Right ventricle myocardium superior (tissue), 1 donor: ENCODE measurements at places on chromosomes 7 and 10. TPM values are rescaled to one million over a fixed set of nuclear protein-coding genes. Genes with fewer than 3 reads are reported as not detected.
A peak's percentile ranks its signal among the peaks of the same experiment; 100 is the strongest.

GRCh38 chr10:98815039-98815885 is 368.5 kb upstream of the HPS1 start:
- no peak for DNase-seq

DNA sequence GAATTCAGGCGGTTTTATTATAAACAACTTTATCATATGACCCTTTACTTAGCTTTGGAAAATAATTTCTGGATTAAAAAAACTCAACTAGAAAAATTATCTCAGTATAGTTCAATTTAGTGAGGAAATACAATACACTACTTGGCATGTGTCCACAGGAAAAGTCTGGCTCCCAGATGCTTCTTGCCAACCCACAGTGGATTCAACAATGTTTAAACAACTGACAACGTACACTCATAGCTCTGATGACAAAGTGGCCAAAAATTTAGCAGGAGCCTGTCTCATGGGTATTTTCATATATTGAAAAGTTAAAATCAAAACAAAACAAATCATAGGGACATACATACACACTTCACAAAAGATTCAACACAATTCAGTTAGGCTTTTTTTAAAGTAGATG is 158.8 kb downstream of the SKAP2 start:
- DNase-seq: no peak

DNA sequence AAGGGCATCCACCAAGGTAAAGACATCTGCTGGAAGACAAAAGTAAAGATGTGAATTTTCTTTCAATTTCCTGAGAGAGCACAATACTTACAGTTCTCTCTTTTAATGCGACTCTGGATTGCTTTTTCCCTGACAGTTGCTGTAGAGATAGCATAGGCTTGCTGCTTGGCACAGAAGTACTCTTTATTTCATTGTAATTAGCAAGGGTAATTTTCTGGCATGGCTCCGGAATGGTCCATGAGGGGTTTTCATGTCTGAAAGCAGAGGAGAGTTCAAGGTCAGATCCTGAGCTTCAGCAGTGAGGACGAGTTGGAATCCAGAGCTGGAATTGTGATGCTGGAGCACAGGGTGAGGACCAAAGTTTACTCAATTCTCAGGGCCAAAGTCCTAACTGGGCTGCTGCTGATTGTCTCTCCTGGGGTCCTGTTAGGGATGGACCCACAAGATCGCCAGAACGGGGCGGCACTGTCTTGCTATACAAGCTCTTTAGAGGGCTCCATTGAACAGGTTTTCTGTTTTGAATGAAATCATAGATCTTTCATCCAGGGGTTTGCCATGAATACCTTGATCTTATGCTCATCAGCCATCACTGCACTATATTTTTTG is 190.0 kb upstream of the MKI67 start:
- no peak for DNase-seq

DNA sequence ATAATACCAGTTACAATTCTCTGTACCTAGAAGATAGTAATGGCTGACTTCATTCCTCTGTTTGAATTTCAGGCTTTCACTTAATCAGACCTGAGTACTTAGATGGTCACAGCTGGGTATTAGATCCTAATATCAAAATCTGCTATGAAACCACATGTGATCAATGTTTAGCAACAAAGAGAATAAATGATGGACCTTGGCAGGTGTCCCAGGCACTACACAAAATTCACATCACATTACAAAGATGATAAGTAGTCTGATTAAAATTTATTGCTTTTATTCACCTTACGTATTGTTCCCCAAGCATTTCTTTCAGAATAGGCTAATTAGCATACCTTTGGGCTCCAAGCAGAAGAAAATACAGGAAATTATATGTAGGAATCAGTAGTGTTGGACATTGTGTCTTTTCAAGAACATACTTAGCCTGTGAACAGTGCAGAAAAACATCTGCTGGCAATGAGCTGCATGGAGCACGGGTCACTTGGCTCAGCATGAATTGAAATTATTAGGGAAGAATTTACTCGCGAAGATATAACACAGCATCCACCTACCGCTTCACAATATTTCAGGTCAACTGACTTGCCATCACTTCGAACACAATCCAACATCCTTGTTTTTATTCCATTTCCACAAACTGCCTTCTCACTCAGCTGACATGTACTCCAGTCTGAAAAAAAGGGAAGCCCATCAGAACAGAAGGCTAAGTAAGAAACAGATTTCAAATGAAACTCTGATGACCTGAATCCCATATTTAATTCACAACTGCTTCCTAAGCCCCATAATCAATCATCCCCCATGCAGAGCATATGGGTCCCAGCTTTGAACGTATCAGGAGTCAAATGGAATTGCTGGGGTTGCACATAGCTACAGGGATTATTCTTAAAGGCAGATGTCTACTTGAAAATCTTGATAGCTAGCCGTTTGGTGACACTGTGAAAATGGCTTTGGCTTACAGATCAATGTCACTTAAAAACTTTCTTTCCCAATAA is 421.0 kb downstream of the THSD7A start:
- no peak for DNase-seq

The C7orf33 gene
- total RNA-seq: not detected

GRCh38 chr10:36188080-36188453 is 546.0 kb upstream of the FZD8 start:
- DNase-seq: peak; percentile 54

GRCh38 chr7:20132585-20132984 is 84.6 kb downstream of the MACC1 start:
- DNase-seq: no peak

DNA sequence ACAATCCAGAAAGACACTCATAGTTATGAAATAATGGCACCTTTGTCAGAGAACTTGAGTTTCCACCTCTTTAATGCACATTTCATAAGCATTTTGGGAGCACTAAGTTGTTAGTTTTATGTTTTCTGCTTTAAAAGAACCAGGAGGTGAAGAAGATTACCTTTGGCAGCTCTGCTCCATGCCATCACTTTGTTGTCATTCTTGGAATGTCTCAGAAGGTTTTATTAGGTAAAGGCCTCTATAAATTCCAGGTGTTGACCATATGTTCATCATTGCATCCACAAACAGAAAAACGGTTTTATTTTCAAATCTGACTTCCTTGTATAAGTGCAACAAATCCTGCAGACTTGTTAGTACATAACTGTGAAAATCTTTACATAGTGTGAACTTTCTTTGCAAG is 424.8 kb downstream of the MDFIC start:
- DNase-seq: no peak

GRCh38 chr10:99859585-99859984 is 77.1 kb downstream of the ABCC2 start:
- DNase-seq: no peak

DNA sequence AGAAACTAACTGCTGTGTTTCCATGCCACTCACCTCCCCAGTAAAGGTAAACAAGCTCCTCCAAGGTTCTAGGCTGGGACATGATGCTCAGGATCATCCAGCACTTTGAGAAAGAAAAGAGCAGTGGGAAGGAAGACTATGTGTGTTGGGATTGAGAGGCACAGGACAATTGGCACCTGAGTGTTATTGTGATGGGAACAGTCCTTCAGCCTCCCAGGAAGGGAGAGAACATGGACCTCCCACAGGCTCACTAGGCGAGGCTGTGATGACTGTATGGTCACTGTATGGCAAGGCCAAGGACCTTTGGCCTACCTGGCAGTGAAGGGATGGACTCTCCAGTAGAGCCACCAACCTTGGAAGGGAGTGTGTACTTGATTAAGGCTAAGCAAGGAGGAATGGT is 123.2 kb upstream of the UNC5B start:
- no peak for DNase-seq

- no peak for DNase-seq
These were observed 169.0 kb upstream of the GPR26 start for GRCh38 chr10:123496996-123497660.

DNA sequence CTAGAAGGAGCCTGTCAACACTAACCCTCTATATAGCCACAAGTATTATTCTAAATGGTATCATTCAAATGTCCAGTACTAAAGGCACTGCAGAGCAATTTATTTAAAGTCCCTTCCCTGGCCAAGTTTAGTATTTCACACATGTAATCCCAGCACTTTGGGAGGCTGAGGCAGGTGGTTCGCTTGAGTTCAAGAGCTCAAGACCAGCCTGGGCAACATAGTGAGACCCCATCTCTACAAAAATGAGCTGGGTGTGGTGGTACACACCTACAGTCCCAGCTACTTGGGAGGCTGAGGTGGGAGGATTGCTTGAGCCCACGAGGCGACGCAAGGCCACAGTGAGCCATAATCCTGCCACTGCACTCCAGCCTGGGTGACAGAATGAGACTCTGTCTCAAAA is 3.6 kb downstream of the GNA12 start:
- no peak for DNase-seq

GRCh38 chr7:50285269-50285668 is 19.2 kb upstream of the IKZF1 start:
- no peak for DNase-seq

GRCh38 chr10:3413937-3414666 is 241.5 kb upstream of the PITRM1 start:
- DNase-seq: no peak

DNA sequence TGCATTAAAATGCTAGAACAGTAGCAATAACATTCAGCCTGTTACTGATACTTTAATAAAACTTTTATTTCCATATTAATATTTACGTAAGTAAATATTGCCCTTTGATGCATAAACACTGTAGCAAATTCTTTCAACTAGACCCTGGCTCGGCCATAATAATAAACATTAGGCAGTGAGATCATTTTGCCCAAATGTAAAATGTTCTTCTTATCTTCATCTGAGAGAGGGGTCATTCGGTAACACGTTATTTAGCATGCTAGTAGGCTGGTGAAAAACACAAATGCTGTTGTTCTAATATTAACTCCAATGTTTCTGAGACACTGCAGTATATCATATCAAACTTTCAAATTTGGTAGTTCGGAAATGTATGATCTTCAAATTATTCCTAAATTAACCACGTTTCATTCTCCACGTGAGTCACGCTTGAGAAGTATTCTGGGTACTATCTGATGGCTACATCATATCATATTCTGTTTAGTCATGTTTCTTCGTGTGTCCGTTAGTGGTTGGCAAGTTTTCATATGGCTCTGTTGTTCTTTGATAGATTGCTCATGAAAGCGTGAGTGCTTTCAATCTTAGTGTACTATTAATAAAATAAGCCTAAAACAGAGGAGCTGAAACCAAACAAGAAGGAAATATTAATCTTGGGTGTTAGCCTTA is 145.8 kb downstream of the NSUN6 start:
- no peak for DNase-seq

- DNase-seq: no peak
These were observed 96.6 kb downstream of the CELF2 start for GRCh38 chr10:11114269-11114668.

DNA sequence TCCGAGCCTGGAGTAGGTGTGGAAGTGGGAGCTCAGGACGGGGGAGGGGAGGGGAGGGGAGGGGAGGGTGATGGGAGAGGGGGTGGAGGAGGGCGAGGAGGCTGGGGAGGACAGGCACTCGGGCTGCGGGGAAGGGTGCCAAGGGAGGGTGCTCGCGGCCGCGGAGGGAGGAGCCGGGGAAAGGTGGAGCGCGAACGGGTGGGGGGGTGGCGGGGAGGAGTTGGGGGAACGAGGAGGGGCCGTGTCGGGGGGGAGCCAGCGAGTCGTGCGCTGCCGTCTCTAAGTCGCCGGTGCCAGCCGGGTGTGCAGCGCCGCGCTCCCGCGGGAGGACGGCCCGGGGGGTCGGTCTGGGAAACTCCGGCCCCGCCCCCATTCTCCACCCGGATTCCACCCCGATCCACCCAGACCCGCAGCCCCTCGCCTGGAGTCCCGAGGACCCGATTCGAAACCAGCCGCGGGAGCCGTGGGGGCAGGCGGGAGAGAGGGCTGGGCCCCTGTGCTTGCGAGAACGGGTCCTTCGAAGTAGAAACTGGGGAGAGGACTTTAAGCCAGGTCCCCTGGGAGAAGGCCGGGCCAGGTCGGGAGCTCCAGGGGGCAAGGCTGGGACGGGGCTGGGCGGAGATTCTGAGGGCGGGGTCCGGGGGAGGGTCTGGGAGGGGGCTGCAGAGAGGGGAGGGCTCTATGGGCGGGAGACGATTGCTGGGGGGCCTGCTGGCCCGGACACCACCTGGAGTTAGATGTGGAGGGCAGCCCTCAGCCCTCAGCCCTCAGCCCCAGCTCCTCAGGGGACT is at the start of gene ZNF467:
Gene ZNF467 (minus strand): TSS at position 143 of the 791 bp plus-strand sequence. CDS start 2,556 bp downstream, outside the sequence.
- peak; percentile 86 for DNase-seq

DNA sequence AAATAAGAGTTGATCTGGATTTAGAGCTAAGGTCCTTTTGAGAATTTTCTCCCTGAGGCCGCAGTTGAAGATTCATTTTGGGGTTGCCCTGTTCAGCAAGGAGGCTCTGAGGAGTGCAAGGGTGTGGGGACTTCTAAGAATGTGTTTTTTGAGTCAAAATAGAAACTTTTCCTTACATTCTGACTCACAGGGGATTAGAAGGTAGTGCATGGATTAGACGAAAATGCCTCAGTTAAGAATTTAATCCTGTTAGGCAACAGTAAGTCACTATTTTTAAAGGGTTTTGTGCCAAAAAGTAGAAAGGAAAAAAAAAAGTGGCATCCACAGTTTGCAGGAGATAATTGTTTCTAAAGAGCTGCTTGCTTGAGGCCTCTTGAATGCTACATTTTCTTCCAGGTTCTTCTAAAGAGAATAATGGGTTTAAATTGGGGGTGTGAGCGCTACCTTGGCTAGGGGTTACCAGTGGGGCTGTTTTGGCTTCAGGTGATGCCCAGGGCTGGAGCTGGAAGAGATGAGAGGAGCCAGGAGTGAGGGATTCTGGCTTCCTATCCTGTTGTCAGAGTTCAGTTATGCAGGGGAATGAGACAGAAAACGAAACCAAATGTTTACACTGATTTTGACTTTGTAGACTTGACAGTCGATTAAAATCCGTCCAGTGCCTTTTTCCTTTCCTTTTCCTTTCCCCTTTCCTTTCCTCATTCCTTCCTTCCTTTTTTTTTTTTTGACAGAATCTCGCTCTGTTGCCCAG is 52.9 kb downstream of the BAMBI start:
- DNase-seq: no peak

The KLF14 gene
- total RNA-seq: not detected

DNA sequence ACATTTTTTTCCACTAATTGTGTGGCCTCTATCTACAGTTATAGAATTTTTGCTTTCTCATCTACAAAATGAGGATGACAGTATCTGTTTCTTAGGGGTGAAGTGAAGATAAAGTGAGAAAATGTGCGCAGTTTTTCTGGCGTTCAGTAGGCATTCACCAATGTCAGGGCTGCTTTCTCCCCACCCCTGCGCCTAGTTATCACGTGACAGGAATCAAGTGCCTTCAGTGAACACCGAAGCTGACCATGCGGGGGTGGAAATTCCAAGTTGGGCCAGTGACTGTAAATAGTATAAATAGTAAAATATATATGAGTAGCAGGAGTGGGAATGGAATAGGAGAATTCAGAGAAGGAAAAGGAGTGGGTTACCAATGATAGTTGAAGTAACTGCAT is 77.4 kb downstream of the TAF3 start:
- no peak for DNase-seq

- DNase-seq: no peak
These were observed 89.3 kb downstream of the DOCK4 start for GRCh38 chr7:112116894-112117293.

The HYAL4 gene
- total RNA-seq: not detected

The LRRC18 gene
- total RNA-seq: not detected

GRCh38 chr7:1081336-1081735 is 6.6 kb upstream of the GPER1 start:
- DNase-seq: no peak
